ENCODE measurements at places on chromosomes 3 and 15.
A peak's percentile ranks its signal among the peaks of the same experiment; 100 is the strongest.

DNA sequence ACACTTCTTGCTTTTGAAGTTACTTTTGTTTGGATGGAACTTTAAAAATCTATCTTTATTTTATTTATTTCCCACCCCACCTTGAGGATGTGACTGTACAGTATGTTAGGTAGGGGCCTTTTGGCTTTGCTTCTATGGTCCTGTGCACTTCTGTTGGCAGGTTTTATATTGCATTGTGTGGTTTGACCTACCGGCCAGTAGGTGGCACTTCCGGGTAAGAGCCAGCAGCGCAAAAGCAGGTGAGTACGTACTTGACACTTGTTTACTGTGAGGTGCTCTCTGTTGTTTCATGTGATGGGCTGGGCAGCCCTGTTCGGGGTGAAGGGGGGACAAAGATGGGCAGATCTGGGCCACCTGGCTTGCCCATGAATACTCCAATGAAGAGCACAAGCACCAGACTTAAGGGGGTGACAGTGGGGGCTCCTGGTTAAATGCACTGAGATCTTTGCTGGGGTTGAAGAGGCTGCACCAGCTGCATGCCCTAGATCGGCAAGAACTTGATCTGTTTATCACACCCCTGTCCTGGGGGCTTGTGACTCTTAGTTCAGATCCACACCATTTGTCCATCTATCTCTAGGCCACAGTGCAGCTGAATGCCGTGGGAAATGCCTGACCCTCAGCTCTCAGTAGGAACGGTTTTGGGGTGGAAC lies 131.6 kb downstream of the NLGN1 start:
- DNase-seq, result peak; percentile 24

- no peak for DNase-seq
Observed at GRCh38 chr3:159783780-159784742, 204.6 kb upstream of the IL12A start.

DNA sequence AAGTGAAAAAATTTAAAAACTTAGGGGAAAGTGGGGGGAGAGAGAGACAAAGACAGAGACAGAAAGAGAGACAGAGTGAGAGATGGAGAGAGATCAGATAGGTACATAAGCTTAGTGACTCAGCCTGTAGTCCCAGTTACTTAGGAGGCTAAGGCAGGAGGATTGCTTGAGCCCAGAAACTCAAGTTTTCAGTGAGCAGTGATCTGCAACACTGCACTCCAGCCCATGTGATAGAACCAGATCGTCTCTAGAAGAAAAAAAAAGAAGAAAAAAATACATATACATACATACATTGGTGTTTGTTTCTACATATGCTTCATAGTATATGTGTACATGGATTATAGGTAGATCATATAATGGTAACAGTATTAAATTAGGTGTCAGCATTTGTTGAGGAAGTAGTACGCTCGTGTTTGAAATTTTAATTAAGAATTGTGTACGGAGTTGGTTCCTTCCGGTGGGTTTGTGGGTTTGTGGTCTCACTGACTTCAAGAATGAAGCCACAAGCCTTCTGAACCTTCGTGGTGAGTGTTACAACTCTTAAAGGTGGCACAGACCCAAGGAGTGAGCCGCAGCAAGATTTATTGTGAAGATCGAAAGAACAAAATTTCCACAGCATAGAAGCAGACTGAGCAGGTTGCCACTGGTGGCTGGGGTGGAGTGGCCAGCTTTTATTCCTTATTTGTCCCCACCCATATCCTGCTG lies 38.3 kb upstream of the SNRPN start:
- no peak for DNase-seq

GRCh38 chr3:171649911-171650592 lies 160.2 kb downstream of the PLD1 start:
- no peak for DNase-seq

GRCh38 chr3:152197451-152197850 lies 71.3 kb upstream of the MBNL1 start:
- no peak for DNase-seq

- no peak for DNase-seq
Observed at GRCh38 chr3:152621967-152622810, 212.7 kb upstream of the P2RY1 start.

DNA sequence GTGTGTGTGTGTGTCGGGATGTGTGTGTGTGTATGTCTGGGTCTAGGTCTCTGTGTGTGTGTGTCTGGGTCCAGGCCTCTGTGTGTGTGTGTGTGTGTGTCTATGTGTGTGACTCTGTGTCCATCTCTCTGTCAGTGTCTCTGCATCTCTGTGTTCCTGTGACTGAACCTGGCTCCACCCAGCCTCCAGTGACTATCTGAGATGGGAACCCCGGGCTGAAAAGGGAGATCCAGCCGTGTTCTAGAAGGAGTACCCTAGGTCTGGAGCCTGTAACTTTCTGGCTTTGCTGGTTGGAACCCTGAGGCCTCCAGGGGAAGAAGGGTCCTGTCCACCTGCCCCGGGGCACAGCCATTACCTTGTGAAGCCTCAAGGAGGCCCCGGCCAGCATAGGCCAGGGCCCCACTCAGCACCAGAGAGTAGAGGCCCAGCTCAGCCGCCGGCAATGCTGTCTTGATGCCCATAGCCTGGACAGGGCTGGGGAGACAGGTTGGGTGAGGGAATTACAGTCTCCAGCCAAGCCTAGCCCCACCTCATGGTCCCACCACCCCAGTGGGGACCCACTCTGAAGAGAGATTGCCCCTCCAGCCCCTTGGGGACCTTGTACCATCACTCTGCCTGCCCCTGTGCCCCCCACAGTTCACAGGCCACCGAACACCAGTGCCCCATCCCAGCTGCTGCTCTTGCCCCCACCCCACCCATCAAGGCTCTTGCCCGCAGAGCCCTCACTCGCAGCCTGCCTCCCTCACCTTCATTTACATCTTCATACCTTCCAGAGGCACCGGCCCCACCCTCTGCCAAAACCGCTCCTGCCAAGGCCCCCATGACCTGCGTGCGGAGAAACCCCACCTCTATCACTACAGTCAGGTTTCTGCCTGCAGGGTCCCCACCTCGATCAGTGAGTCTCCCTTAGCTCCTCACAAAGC lies 2.0 kb downstream of the HHATL start:
- DNase-seq, result no peak

- DNase-seq, result no peak
Observed at GRCh38 chr3:178159691-178160220, 376.5 kb upstream of the KCNMB2 start.

GRCh38 chr3:111769110-111769991 lies 89.7 kb upstream of the PHLDB2 start:
- DNase-seq, result no peak

DNA sequence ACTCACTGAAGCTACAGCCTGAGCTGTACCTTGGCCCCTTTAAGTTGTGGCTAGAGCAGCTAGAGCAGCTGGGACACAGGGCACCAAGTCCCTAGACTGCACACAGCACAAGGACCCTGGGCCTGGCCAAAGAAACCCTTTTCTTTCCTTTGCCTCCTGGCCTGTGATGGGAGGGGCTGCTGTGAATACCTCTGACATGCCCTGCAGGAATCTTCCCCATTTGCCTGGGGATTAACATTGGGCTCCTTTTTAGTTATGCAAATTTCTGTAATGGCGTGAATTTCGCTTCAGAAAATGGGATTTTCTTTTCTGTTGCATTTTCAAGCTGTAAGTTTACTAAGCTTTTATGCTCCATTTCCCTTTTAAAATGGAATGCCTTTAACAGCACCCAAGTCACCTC lies 611.2 kb upstream of the ARPP21 start:
- no peak for DNase-seq

DNA sequence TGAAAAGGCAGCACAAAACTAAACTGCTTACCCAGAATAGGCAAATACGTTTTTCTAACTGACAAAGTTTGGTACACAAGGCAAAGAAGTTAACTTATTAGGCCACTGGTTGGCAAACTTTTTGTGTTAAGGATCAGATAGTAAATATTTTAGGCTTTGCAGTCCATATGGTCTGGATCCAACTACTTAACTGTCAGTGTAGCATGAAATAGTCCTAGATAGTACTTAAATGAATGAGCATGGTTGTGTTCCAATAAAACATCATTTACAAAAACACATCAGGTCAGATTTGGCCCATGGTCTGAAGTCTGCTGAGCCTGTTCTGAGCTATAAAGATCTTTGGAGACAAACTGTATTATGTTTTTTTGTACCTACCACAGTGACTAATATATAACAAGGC lies 136.9 kb downstream of the PCCB start:
- DNase-seq, result no peak

DNA sequence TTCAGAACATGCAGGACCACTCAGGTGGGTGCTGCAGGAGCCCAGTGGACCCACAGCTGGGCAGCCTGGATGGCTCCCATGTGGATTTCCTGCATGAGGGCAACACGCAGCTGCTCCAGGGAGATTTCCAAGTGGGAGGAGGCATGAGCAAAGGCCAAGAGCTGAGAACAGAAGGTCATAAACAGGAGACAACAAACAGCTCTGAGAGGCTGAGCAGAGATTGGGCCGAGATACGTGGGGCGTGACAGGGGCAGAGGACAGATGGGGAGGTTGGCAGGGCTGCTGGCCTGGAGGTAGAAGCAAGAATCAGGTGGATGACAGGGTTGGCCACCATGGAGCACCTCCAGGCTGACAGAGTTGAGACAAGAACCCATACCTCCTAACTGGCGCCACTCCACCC lies 2.9 kb downstream of the PHGR1 start:
- no peak for DNase-seq

DNA sequence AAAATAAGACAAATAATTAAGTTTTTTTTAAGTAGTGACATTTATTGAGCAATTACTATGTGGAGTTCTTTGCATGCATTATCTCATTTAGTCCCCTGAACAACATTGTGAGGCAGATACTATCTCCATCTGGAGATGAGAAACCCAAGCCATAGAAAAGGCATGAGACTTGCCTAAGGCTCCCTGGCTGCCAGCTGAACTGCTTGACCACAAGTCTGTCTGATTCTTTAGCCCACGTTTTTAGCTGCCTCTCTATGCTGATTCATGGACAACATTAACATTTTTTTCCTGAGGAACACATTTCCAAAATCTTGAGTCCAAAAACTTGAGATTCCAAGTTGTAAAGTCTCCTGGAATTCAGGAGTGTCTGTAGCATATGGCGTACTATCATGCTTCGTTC lies 263.6 kb upstream of the GOLGA6L4 start:
- DNase-seq, result no peak

GRCh38 chr3:144466114-144466513 lies 494.5 kb downstream of the DIPK2A start:
- DNase-seq, result no peak

DNA sequence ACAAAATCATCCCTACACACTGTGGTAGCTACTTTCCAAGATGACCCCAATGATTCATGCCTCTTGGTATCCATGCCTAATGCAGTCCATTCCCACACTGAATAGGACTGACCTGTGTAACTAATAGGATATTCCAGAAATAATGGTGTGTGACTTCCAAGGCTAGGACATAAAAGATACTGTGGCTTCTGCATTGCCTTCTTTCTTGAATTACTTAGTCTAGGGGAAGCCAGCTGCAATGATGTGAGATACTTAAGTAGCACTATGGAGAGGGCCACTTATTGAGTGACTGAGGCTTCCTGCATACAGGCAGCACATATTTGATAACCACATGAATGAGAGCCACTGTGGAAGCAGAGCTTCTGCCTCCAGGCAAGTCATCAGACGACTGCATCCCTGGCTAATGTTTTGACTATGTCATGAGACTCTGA lies 50.1 kb downstream of the NR1I2 start:
- no peak for DNase-seq

- DNase-seq, result no peak
Observed at GRCh38 chr3:108736821-108737220, 20.4 kb downstream of the RETNLB start.

Data from RCC 7860 (cell line).